ENCODE measurements at places on chromosomes 7 and 10.

DNA sequence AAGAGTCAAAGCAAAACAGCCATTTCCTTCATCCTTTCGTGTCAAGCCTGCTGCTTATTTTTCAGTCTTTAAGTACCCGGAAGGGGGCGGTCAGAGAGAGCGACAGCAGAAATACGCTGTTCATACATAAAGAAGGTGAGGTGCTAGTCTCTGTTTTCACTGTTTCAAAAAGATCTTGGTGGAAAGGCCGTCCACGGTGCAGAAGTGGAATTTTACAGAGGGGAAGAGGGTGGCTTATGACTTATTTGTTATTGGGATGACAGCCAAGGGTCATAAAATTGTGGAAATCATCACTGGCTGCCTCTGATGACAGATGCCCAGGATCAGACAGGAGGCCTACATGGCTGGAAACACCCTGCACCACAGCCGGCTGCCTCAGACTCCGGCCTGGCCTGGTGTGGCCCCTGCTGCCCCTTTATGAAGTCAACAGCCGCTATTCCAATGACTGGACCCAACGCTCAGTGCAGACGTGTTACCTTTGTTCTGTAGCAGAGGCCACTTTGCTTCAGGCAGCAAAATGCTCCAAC, 57.0 kb downstream of the HIPK2 start:
- DNase-seq: no peak
- H3K27me3 ChIP-seq: no peaks in the 10 kb centered on the region
- H3K4me3 ChIP-seq: no peak overlapping the region
- H3K4me1 ChIP-seq: peaks cover 12% of the 10 kb centered on the region

GRCh38 chr10:33070101-33070500, 112.1 kb upstream of the ITGB1 start:
- H3K4me3 ChIP-seq: no peak overlapping the region
- H3K27ac ChIP-seq: no peak overlapping the region
- H3K27me3 ChIP-seq: no peaks in the 10 kb centered on the region
- no peak for DNase-seq
- H3K4me1 ChIP-seq: peaks cover 17% of the 10 kb centered on the region

DNA sequence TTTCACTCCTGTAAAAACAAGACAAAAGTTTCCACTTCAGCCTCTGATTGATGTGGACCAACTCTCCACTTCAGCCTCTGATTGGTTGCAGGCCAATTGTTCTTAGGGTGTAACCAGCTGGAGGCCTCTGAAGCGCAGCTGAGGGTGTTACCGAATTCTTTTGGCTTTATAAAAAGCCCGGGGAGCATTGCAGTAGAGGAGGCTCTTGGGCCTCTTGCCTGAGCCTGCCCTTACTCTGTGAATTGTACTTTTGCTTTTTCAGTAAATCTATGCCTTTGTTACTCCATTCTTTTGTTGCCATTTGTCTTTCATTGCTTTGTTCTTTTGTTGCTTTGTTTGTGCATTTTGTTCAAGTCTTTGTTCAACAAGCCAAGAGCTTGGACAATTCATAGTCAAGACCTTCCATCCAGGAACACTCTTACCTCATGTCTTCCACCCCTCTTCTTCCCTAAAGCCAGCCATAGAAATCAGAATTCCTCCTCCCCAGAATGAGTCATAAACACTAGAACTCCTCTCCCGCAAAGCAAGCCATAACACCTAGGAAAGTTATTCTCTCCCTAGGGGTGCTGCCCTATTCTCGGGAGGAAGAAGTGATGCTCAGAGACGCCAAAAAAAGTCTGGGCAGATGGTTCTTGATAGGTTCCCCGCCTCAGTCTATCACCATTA, 53.5 kb upstream of the ARMC3 start:
- no peak for DNase-seq
- H3K36me3 ChIP-seq: no peaks in the 10 kb centered on the region
- no peaks in the 10 kb centered on the region for H3K4me1 ChIP-seq

- H3K27me3 ChIP-seq: no peaks in the 10 kb centered on the region
- H3K4me1 ChIP-seq: peaks cover 44% of the 10 kb centered on the region
- H3K4me3 ChIP-seq: no peak overlapping the region
Measured at GRCh38 chr10:61918140-61918539, 16.6 kb downstream of the ARID5B start.

DNA sequence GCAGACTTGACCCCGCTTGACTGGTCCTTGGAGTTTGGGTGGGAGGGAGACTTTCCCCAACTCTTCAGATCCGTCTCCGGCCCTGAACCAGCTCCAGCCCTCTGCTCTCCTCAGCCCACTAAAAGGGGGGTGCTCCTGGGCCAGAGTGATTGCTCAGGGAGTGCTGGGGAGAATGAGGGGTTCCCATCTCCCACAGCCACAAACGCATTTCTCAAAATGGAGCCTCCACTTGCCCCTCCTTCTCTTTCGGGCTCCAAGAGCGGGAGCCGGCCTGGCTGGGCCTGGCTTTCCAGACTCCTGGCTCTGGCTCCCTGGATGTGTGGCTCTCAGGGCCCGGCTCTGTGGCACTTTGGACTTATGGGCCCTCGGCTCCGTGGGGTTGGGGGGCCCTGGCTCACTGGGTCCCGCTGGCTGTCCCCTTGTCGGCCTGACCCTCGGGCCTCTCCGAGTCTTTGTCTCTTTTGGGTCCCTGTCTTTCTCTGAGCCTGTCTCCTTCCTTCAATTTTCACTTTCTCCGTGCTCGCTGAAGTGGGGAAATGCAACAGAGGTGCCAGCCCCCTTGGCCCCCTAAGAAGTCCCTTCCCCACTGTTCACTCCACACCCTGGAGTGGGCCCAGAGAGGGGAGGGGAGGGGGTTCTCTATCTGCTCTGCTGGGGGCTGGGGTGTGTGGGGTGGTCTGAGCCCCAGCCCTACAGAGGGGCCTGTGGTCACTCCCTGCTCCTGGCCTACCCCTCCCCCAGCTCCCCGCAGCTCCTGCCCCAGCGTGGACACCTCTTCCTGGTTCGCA, 713 bp downstream of the LZTS2 start:
- peaks cover 4% of the 10 kb centered on the region for H3K36me3 ChIP-seq
- no peak for DNase-seq
- H3K27me3 ChIP-seq: no peaks in the 10 kb centered on the region

DNA sequence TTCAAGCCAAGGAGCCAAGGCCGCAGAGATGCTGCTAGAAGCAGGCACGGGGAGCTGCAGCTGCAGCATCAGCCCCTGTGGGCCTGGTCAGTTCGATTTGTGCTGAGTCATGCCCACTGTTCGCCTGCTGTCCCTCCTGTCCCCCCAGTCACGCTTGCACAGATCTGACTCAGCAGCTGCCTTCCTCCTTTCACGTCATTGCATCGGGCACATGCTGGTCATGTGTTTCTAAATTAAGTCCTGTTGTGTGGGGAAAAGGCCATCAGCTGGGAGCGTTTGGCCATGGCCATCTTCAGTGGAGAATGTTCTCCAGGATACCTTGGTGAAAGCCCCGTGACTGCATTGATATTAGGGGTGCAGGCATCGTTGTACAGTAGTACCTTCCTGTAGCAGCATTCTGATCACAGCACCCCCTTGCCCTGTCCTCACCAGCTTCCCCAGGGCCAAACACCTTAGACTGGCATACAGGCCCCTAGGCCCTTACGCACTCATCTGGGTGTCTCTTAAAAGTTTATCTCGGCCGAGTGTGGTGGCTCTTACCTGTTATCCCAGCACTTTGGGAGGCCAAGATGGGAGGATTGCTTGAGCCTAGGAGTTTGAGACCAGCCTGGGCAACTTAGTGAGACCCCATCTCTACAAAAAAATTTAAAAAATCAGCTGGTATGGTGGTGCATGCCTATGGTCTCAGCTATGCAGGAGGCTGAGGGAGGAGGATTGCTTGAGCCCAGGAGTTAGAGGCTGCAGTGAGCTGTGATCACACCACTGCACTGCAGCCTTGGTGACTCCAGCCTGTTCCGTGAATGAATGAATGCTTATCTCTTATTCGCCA, 23.2 kb downstream of the POR start:
- peaks cover 2% of the 10 kb centered on the region for H3K4me1 ChIP-seq
- no peak overlapping the region for H3K27ac ChIP-seq
- DNase-seq: no peak
- no peaks in the 10 kb centered on the region for H3K27me3 ChIP-seq

GRCh38 chr7:158542651-158543566, 44.7 kb downstream of the PTPRN2 start:
- H3K27me3 ChIP-seq: no peaks in the 10 kb centered on the region
- no peaks in the 10 kb centered on the region for H3K36me3 ChIP-seq
- H3K4me1 ChIP-seq: peaks cover 6% of the 10 kb centered on the region
- no peak overlapping the region for H3K27ac ChIP-seq

- H3K27me3 ChIP-seq: no peaks in the 10 kb centered on the region
- H3K4me3 ChIP-seq: no peak overlapping the region
- H3K27ac ChIP-seq: no peak overlapping the region
- no peaks in the 10 kb centered on the region for H3K4me1 ChIP-seq
- DNase-seq: no peak
- peaks cover 46% of the 10 kb centered on the region for H3K36me3 ChIP-seq
Measured at GRCh38 chr7:70600993-70601392, 531.0 kb upstream of the GALNT17 start.

GRCh38 chr7:19051767-19052375, 65.6 kb downstream of the TWIST1 start:
- no peak overlapping the region for H3K4me3 ChIP-seq
- H3K4me1 ChIP-seq: no peaks in the 10 kb centered on the region
- peaks cover 3% of the 10 kb centered on the region for H3K27me3 ChIP-seq

DNA sequence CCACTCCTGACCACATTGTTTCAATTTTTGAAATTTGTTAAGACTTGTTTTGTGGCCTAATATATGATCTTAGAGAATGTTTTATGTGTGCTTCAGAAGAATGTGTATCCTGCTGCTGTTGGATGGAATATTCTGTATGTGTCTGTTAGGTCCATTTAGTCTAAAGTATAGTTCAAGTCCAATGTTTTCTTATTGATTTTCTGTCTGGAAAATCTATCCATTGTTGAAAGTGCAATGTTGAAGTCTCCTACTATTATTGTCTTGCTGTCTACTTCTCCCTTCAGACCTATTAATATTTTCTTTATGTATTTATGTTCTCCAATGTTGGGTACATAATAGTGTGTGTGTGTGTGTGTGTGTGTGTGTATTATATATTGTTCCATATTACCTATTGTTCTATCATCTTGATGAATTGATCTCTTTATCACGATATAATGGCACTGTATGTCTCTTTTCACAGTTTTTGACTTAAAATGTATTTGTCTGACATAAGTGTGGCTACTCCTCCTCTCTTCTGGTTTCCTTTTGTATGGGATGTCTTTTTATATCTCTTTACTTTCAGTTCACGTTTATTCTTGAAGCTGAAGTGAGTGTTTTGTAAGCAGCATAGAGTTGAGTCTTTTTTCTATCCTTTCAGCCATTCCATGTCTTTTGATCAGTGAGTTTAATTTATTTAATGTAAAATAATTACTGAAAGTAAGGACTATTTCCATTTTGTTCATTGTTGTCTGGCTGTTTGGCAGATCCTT, 61.3 kb downstream of the AKR1D1 start:
- H3K36me3 ChIP-seq: no peaks in the 10 kb centered on the region
- H3K4me3 ChIP-seq: no peak overlapping the region
- no peaks in the 10 kb centered on the region for H3K4me1 ChIP-seq
- no peak overlapping the region for H3K27ac ChIP-seq
- DNase-seq: no peak
- no peaks in the 10 kb centered on the region for H3K27me3 ChIP-seq

DNA sequence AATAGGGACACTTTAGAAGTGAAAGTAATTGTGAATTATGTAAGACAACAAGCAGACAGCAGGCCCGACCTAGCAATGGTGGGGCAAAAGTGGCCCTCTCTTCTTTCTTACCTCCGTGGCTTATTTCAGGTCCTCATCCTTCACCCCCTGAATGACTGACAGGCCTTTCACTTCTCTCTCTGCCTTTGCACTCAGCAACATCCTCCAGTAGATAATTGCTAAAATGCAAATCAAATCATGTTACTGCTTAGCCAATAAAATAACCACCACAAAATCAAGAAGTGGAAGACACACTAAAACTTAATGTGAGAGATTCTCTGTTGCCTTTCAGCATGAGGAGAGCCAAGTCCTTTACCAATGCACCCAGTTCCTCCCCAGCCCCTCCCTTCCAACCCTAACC, 274.6 kb upstream of the ZNF32 start:
- no peaks in the 10 kb centered on the region for H3K4me1 ChIP-seq
- no peak overlapping the region for H3K27ac ChIP-seq

DNA sequence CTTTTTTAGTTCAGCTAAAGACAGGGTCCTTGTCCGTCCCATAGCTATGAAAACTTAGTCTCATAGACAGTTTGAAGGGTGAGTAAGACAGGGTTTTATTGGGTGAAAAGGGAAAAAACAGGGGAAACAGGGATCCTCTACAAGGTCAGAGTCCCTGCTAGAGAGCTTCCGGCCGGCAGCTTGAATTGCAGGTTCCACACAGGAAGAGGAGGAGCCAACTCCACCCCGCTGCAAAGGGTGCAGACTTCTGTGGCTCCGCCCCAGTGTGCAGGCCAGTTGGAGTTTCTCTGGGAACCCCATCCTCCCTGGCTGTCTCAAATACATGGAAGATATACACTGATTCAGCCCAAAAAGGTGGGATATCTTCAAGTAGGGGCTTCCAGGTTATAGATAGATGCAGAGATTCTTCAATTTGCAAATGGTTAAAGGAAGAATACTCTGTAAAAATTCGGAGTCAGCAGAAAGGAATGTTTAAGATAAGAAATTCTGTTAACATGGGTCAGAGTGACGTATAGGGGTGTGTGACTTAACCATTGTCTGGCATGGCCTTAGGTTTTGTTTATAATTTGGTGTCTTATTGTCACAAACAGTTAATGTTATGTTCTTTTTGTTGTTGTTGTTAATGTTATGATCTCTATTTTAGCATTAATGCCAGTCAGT, 34.6 kb upstream of the HECW1 start:
- no peaks in the 10 kb centered on the region for H3K36me3 ChIP-seq
- H3K27ac ChIP-seq: no peak overlapping the region

DNA sequence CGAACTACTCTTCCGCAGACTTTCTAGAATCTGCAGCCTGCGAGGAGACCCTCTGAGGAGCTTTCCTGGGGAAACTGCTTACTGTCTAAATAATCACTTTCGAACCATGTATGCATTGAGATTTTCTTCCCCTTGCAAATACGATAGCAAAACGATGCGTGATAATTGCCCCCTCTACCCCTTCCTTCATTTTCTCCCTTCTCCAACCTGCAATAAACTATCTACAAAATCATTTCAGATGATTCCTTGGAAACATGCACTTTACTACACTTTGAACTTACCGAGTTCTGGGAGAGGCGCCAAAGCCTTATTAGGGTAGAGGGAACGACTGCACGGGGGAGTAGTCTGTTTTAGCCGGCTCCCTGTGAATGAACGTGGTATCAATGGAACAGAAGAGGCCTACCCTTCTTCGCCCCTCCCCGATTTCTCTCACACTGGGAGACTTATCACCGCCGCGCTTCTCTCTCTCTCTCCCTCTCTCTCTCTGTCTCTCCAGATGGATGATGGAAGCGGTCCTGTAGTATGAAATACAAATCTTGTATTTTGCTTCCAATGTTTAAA, at the start of gene FGFBP3:
FGFBP3 (minus strand) TSS at position 370 of the 561 bp plus-strand sequence. CDS start 517 bp downstream, outside the sequence.
- H3K27me3 ChIP-seq: no peaks in the 10 kb centered on the region
- H3K27ac ChIP-seq: peak within 1 kb of the TSS; percentile 46
- H3K4me3 ChIP-seq: peak within 1 kb of the TSS; percentile 92
- no peaks in the 10 kb centered on the region for H3K36me3 ChIP-seq

DNA sequence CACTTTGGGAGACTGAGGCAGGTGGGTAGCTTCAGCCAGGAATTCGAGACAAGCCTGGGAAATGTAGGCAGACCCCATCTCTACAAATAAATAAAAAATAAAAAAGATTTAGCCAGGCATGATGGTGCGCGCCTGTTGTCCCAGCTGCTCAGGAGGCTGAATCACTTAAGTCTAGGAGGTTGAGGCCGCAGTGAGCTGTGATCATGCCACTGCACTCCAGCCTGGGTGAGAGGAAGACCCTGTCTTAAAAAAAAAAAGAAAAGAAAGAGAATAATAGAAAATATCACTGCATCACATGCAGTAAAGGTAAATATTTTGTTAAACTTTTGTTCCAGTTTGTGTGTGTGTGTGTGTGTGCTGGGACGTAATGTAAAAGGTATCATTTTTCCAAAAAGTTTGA, 3.0 kb downstream of the STRIP2 start:
- no peak overlapping the region for H3K27ac ChIP-seq
- H3K36me3 ChIP-seq: no peaks in the 10 kb centered on the region
- peaks cover 13% of the 10 kb centered on the region for H3K27me3 ChIP-seq
- no peak for DNase-seq
- no peak overlapping the region for H3K4me3 ChIP-seq
